ENCODE measurements at places on chromosomes 5 and 9. TPM values are rescaled to one million over a fixed set of nuclear protein-coding genes. Genes with fewer than 3 reads are reported as not detected.

The SLC34A1 gene
- total RNA-seq, result not detected

The N4BP3 gene
- 6.1 TPM for total RNA-seq

The PCDHA1 gene
- total RNA-seq, result not detected

The FUT7 gene
- total RNA-seq, result not detected

The PCDHB7 gene
- total RNA-seq, result not detected

The GABRB2 gene
- total RNA-seq, result not detected

The EXOSC2 gene
- total RNA-seq, result 42.1 TPM

The MEGF10 gene
- 0.08 TPM for total RNA-seq

The CARD6 gene
- total RNA-seq, result 2.7 TPM

The EGR1 gene
- total RNA-seq, result 65.0 TPM

The ITGA2 gene
- 27.3 TPM for total RNA-seq

The FGF1 gene
- total RNA-seq, result not detected

The ORM1 gene
- not detected for total RNA-seq

The UBAC1 gene
- total RNA-seq, result 38.0 TPM

The SPTAN1 gene
- total RNA-seq, result 124 TPM

The FOXD4L4 gene
- total RNA-seq, result not detected

The KCNMB1 gene
- total RNA-seq, result not detected

The SNCAIP gene
- total RNA-seq, result not detected

The ARAP3 gene
- total RNA-seq, result 2.6 TPM

The SLC45A2 gene
- total RNA-seq, result not detected

The GPR150 gene
- total RNA-seq, result 0.47 TPM

The ADAMTS19 gene
- total RNA-seq, result not detected

The CKMT2 gene
- total RNA-seq, result not detected

The SPINK7 gene
- 0.47 TPM for total RNA-seq

The NKD2 gene
- not detected for total RNA-seq

The CCL28 gene
- total RNA-seq, result 1.7 TPM

The SPATA31E1 gene
- total RNA-seq, result not detected

The KIF3A gene
- total RNA-seq, result 6.0 TPM

The COL15A1 gene
- total RNA-seq, result not detected

The IL4 gene
- total RNA-seq, result not detected

The TXNDC8 gene
- not detected for total RNA-seq

The RNF224 gene
- total RNA-seq, result 0.15 TPM

The ZNF622 gene
- total RNA-seq, result 26.2 TPM

The ARHGAP26 gene
- total RNA-seq, result 5.2 TPM

The IFNA16 gene
- total RNA-seq, result not detected

The ZBED3 gene
- 0.49 TPM for total RNA-seq

The MCC gene
- 30.6 TPM for total RNA-seq

The TGFBR1 gene
- 28.3 TPM for total RNA-seq

The DRD1 gene
- total RNA-seq, result not detected

The RAD1 gene
- total RNA-seq, result 15.1 TPM

The ARL14EPL gene
- total RNA-seq, result not detected

The ACTBL2 gene
- 0.04 TPM for total RNA-seq

The MORN5 gene
- not detected for total RNA-seq
